ENCODE measurements at places on chromosomes 6 and 20.

- H3K27ac ChIP-seq = no peak overlapping the region
- DNase-seq = no peak
- H3K4me1 ChIP-seq = no peaks in the 10 kb centered on the region
- H3K27me3 ChIP-seq = no peaks in the 10 kb centered on the region
- peaks cover 12% of the 10 kb centered on the region for H3K36me3 ChIP-seq
These were observed 365.1 kb upstream of the SOX4 start for GRCh38 chr6:21228411-21228810.

GRCh38 chr20:2103461-2104153 lies 2.0 kb downstream of the STK35 start:
- H3K4me3 ChIP-seq = peak overlapping the region; percentile 89
- H3K27ac ChIP-seq = peak overlapping the region; percentile 98
- peak; percentile 36 for DNase-seq
- H3K36me3 ChIP-seq = no peaks in the 10 kb centered on the region
- no peaks in the 10 kb centered on the region for H3K27me3 ChIP-seq

DNA sequence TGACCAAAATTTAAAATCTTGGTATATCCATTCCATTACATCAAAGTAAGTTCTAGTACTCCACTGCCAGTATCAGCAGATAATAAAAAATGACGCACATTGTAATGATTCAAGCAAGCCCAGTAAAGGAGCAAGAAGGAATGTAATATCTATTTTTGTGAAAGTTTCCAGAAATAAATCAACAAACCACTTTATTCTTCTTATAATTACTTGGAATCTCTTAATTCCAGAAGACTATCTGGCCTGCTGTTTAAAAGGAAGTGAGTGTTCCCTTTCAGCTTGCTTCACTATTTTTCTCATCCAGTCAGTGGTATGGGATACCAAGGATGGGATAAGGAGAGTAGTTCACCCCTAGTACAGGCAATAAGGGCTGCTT lies 42.2 kb upstream of the DSE start:
- H3K4me1 ChIP-seq = peaks cover 38% of the 10 kb centered on the region
- H3K27me3 ChIP-seq = no peaks in the 10 kb centered on the region
- no peak overlapping the region for H3K4me3 ChIP-seq
- no peak for DNase-seq
- peak overlapping the region; percentile 61 for H3K27ac ChIP-seq
- no peaks in the 10 kb centered on the region for H3K36me3 ChIP-seq

GRCh38 chr6:127818149-127818548 lies 82.7 kb downstream of the THEMIS start:
- DNase-seq = no peak
- no peak overlapping the region for H3K4me3 ChIP-seq
- H3K36me3 ChIP-seq = no peaks in the 10 kb centered on the region
- H3K4me1 ChIP-seq = no peaks in the 10 kb centered on the region
- no peak overlapping the region for H3K27ac ChIP-seq
- H3K27me3 ChIP-seq = no peaks in the 10 kb centered on the region

DNA sequence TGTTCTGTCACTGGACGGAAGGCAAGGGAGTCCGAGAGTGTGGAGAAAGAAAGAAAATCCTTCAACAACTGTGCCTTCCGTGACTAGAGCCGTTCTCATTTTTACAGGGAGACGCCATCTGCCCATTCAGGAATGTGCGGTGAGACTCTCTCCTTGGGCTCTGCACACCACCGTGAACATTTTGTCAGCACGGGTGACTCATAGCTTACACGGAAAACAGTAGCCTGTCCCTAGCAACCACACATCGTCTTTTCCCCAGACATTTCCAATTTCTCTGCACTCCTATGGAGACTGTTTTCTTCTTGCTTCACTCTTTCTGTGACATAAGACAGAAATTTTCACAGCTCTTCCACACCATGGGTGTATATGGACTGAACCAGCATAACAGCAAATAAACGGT lies 55.1 kb downstream of the TBXT start:
- no peaks in the 10 kb centered on the region for H3K4me1 ChIP-seq
- H3K27me3 ChIP-seq = no peaks in the 10 kb centered on the region
- no peaks in the 10 kb centered on the region for H3K36me3 ChIP-seq
- no peak overlapping the region for H3K4me3 ChIP-seq
- H3K27ac ChIP-seq = no peak overlapping the region

DNA sequence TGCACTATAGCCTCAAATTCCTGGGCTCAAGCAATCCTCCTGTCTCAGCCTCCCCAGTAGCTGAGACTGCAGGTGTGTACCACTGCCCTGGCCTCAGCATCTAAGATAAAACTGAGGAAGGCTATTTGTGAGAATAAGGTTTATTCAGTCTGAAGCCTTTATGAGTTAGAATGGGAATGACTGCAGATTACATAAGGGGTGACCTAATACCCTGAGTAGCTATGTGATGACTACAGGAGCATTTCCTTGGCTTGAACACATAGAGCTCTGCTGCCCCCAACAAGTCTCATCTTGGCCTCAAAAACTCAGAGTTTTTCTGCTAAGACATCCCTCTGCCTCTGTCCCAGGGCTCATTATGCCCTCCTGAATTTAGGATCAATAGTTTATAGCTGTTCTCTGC lies 7.6 kb downstream of the GSS start:
- H3K27ac ChIP-seq = no peak overlapping the region
- H3K4me1 ChIP-seq = peaks cover 7% of the 10 kb centered on the region
- H3K36me3 ChIP-seq = peaks cover 4% of the 10 kb centered on the region

GRCh38 chr6:157258878-157259277 lies 64.4 kb downstream of the TMEM242 start:
- H3K4me3 ChIP-seq = no peak overlapping the region
- DNase-seq = no peak
- H3K4me1 ChIP-seq = no peaks in the 10 kb centered on the region
- no peak overlapping the region for H3K27ac ChIP-seq
- H3K27me3 ChIP-seq = no peaks in the 10 kb centered on the region

DNA sequence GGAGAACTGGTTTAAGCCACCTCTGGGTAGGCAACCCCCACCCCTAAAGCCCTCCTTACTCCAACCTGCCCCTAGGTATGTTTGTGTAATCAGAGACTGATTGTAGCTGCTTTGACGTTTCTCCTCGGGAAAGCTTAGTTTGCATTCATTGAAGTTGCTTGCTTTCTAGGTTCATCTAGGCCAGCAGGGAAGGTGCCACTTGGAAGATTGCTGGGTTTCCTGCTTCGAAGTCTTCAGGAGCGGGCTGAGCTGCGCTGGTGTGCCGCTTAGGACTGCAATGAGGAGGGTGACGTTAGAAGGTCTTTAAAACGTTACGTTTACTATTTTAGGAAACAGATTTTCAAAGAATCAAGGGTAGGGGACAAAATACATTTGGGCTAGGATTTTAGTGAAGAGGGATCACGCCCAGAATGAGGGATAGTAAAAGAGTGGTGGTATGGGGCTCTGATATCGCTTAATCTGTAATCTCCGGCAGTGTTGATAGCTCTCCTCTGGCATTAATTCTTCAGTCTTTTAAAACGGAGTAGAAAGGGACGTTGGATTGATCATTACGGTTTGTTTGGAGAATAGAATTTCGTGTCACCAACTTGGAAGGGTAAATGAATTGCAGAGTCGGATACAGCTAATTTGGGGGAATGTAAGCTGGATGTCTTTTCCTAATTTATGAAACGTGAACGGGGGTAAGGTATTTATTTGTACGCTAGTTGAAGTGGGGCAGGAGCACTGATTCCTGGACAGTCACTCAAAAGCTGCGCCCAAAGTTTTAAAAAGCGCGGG lies 92.6 kb upstream of the PRDM1 start:
- no peak for DNase-seq
- H3K4me3 ChIP-seq = peak overlapping the region; percentile 41
- peaks cover 14% of the 10 kb centered on the region for H3K27me3 ChIP-seq
- no peaks in the 10 kb centered on the region for H3K36me3 ChIP-seq
- peak overlapping the region; percentile 54 for H3K27ac ChIP-seq

GRCh38 chr20:15699431-15700146 lies 873.7 kb downstream of the KIF16B start:
- no peaks in the 10 kb centered on the region for H3K27me3 ChIP-seq
- no peaks in the 10 kb centered on the region for H3K36me3 ChIP-seq
- H3K4me3 ChIP-seq = no peak overlapping the region
- no peak overlapping the region for H3K27ac ChIP-seq
- H3K4me1 ChIP-seq = no peaks in the 10 kb centered on the region
- DNase-seq = no peak

DNA sequence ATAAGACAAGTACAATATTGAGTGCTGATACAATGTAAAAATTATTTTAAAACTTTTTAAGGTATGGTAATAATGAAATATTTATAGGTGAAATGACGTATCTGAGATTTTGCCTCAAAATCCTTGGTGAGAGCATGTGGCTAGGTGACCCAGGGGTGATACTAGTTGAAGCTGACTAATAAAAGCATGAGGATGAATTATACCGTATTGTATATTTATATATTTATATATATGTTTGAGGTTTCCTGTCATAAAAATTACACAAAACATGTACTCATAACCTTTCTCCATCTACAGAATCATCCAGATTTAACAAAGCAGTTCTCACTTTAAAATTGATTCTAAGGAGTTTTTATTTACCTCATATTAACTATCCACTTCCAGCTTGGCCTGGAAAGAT lies 358.1 kb downstream of the CDKAL1 start:
- H3K4me3 ChIP-seq = no peak overlapping the region
- no peak overlapping the region for H3K27ac ChIP-seq
- H3K36me3 ChIP-seq = no peaks in the 10 kb centered on the region
- H3K4me1 ChIP-seq = no peaks in the 10 kb centered on the region
- DNase-seq = no peak

GRCh38 chr6:130143709-130144108 lies 79.0 kb downstream of the SAMD3 start:
- no peak for DNase-seq
- no peaks in the 10 kb centered on the region for H3K27me3 ChIP-seq
- no peaks in the 10 kb centered on the region for H3K36me3 ChIP-seq
- H3K4me1 ChIP-seq = no peaks in the 10 kb centered on the region

DNA sequence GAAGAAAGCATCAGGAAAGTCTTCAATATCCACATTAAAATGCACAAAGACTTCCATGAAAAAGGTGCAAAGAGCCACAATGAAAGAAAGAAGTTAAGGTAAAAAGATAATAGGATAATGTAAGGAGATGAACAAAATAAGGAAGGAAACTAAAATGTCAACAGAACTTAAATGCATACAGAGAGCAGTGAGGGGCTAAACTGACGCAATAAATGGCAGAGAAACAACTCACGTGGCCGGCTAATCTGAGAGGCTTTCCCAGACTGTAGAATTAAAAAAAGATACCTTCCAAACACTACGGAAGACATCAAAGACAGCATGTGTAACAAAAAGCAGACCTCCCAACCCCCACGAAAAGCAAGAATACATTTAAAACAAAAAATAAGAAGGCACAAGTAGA lies 73.7 kb downstream of the GMDS start:
- no peaks in the 10 kb centered on the region for H3K4me1 ChIP-seq
- no peak overlapping the region for H3K27ac ChIP-seq
- DNase-seq = no peak
- no peaks in the 10 kb centered on the region for H3K27me3 ChIP-seq
- H3K36me3 ChIP-seq = no peaks in the 10 kb centered on the region
- H3K4me3 ChIP-seq = no peak overlapping the region

- H3K4me1 ChIP-seq = no peaks in the 10 kb centered on the region
- H3K27ac ChIP-seq = no peak overlapping the region
- no peaks in the 10 kb centered on the region for H3K27me3 ChIP-seq
- H3K36me3 ChIP-seq = no peaks in the 10 kb centered on the region
- H3K4me3 ChIP-seq = no peak overlapping the region
These were observed 12.1 kb upstream of the IL17A start for GRCh38 chr6:52174118-52174517.
